ENCODE measurements at places on chromosomes 2 and 18. TPM values are rescaled to one million over a fixed set of nuclear protein-coding genes. Genes with fewer than 3 reads are reported as not detected.

Gene FOXI3
- total RNA-seq: not detected

Gene LYPD1
- total RNA-seq: 0.73 TPM

Gene IL36RN
- not detected for total RNA-seq

Gene ZC3H8
- total RNA-seq: 5.8 TPM

Gene SLC35F6
- 69.5 TPM for total RNA-seq

Gene CAPN14
- 0.33 TPM for total RNA-seq

Gene PKDCC
- total RNA-seq: 129 TPM

Gene SNED1
- 52.9 TPM for total RNA-seq

Gene LRP1B
- not detected for total RNA-seq

Gene SDC1
- total RNA-seq: 57.6 TPM

Gene REG3A
- total RNA-seq: not detected

Gene IL1A
- 0.33 TPM for total RNA-seq

Gene CENPA
- total RNA-seq: 21.4 TPM

Gene SERPINB2
- 6.5 TPM for total RNA-seq

Gene RFTN2
- total RNA-seq: 3.6 TPM

Gene CFAP210
- total RNA-seq: not detected
